ENCODE measurements at places on chromosomes 5 and 9. TPM values are rescaled to one million over a fixed set of nuclear protein-coding genes. Genes with fewer than 3 reads are reported as not detected.

DNA sequence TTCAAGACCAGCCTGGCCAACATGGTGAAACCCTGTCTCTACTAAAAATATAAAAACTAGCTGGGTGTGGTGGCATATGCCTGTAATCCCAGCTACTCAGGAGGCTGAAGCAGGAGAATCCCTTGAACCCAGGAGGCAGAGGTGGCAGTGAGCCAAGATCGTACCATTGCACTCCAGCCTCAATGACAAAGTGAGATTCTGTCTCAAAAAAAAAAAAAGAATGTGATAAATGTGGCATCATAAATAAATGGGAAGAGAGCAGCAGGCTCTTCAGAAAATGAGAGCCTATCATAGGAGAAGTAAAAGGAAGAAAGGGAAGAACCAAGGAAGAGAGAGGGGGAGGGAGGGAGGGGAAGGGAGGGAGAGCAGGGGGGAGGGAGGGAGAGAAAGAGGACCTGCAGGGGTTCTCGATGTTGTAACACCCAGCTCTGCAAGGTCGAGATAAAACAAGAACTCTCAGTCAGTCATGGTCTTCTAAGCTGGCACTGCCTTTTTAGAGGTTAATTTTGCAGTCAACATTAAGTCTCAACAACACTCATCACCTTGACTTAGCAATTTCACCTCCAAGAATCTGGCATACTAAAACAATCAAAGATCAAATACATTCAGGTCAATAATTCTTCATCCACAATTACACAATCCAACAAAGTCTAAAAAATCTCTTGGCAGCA is 68.7 kb upstream of the SIMC1 start:
- DNase-seq: no peak

DNA sequence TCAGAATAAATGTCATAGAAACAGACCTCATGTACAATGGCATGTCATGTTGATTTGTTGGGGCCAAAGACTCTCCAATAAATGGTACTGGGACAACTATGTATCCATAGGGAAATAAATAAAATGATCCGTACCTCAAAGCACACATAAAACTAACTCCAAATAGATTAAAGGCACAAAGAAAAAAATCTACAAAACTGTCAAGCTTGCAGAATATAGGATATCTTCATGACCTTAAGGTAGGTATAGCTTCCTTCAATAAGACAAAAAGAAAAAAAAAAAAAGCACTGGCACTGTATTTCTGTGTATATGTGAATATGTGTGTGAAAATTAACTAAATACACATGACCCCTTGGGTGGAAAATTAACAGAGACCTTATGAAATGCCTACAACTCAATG is 101.9 kb downstream of the DIRAS2 start:
- no peak for DNase-seq

DNA sequence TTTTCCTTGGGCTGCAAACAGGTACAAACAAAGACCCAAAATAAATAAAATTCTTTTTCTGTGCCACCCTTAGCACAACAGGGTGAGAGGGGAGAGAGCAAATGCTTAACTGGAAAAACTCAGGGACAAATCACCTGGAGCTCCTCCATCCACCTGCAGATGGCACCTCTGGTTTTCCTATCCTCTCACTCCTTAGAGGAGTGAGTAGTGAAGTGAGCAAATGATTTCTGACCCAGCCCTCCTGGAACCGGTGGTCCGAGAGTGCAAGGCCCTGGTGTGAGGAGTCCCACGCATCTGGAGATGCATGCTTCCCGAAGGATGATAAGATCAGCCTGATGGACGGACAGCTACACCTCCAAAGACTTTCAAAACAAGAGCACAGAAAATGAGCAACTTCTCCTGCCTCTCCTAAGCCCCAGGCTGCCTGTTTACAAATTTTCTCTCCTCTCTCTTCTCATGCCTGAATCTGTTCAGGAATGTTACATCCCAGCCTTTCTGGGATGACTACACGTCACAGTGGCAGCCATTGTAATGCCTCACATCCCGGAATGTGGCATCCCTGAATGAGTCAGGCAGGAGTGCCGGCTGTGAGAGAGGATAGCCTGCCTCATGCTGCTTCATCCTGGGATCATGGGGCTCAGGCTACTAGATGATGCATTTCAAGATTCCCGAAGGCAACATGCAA is 86.4 kb downstream of the ADRB2 start:
- DNase-seq: peak; percentile 55

GRCh38 chr5:114185274-114185673 is 176.6 kb upstream of the KCNN2 start:
- peak; percentile 29 for DNase-seq

DNA sequence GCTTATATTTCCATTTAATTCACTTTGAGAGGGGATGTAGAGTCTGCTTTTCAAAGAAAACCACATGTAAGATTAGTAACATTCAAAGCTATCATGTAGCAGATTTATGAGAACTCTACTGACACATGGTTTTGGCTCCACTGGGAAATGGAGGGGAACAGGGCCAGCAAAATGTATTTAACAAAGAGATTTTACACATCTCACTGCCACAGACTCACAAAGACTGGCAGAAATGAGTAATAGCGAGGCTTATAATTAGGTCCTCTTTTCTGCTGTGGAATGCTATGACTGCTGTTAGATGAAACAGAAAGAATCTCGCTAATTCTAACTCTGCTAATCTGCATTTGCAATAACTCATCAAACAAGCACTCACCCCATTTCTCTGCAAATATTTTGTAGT is 4.5 kb downstream of the DAP start:
- no peak for DNase-seq

DNA sequence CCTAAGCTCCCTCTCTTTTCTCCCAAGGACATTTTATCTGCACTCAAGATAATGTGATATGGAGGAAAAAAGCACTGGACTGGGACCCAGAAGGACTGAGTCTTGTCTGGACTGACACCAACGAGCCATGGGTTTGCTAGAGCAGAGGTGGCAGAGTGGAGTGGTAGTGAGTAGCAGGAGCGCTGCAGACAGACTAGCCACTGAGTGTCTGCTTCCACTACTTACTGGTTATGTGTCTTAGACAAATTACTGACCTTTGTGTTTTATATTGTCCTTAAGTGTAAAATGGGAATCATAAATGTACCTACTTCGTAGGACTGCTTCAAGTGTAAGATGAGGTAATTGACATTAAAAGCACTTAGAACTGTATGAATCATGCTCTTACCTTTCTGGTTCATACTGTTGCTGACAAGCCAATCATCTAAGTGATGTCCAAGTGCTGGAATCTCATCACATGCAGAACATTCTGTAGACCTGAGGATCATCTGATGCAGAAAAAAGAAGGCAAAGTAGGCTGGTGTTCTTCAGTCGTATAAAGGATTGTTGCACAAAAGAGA is 12.5 kb upstream of the PRLR start:
- no peak for DNase-seq

FGF10 gene
- 0.32 TPM for total RNA-seq

S100Z gene
- total RNA-seq: not detected

SPATA31D4 gene
- total RNA-seq: not detected

MYMK gene
- total RNA-seq: 0.34 TPM

LAMC3 gene
- total RNA-seq: 35.9 TPM

SEMA6A gene
- total RNA-seq: 406 TPM

ALDH7A1 gene
- 178 TPM for total RNA-seq
